ENCODE measurements at places on chromosomes 16 and 17.

DNA sequence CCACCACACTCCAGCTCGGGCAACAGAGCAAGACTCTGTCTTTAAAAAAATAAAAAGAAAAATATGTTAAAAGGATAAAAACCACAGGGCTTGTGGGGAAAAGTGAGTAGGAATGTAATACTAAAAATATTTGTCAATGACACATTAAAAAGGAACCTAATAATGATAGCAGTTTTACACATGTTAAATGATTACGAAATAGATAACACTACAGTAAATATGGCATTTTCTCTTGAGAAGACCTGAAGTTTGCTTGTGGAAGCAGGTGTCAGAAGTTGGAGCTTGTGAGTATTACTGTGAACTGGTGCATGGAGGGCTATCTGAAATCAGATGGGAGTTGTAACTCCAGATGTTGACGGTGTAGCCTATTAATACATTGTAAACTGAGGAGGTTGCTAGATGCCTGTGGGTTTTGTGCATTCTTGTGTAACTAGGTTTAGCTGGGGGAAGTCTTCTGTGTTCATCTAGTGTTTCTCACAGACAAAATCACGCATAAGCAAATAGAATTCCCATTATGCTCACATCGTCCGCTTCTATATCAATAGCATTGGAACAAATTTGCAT is 44.2 kb upstream of the CLEC18A start:
- DNase-seq: no peak

DNA sequence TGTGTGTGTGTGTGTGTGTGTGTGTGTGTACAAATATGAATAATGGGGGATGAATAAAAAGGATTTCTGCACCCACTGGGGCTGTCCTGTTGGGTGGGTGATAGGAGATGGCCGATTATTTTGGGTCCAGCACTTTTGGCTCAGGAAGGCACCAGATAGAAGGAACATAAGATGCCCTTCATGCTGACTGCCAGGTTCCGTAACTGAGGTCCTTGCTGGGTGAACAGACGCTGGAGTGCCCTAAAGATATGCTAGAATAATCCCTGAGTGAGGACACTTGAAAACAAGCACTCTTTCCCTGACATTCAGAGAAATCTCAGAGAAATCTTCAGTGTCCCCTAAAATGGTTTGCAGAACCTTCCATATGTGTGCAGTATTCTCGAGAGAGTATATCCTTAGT is 17.7 kb downstream of the IRX6 start:
- no peak for DNase-seq

GRCh38 chr16:59210955-59211541 is 476.9 kb upstream of the GOT2 start:
- no peak for DNase-seq

- DNase-seq: no peak
Measured at GRCh38 chr16:49494891-49495566, 121.4 kb downstream of the C16orf78 start.

- DNase-seq: peak; percentile 83
Measured at GRCh38 chr16:48365601-48366164, 19.5 kb downstream of the SIAH1 start.

- DNase-seq: no peak
Measured at GRCh38 chr17:29595107-29595942, 2.4 kb downstream of the ANKRD13B start.

DNA sequence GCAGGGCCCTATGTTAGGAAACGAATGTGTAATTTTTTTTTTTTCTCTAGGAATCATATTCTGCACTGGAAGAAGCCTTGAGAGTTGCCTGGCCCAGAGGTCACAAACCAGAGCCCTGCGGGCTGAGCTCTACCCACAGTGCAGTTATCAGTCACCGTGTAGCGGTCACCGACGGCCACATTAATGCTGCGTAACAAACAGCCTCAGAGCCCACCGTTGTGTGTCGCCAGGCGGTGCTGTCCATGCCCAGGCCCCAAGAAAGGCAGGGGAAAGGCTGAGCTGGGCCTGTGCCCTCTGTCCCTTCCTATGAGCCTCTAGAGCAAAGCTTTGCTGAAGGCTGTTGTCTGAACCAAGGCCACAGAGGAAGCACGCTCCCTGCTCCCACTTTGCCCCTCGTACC is 4.5 kb upstream of the LMF1 start:
- no peak for DNase-seq

GRCh38 chr16:64982581-64982980 is 139.3 kb downstream of the CDH11 start:
- DNase-seq: no peak

- DNase-seq: no peak
Measured at GRCh38 chr16:84357191-84357651, 11.1 kb upstream of the ATP2C2 start.

GRCh38 chr17:41103896-41104295 is 1.3 kb upstream of the KRTAP4-9 start:
- DNase-seq: no peak

DNA sequence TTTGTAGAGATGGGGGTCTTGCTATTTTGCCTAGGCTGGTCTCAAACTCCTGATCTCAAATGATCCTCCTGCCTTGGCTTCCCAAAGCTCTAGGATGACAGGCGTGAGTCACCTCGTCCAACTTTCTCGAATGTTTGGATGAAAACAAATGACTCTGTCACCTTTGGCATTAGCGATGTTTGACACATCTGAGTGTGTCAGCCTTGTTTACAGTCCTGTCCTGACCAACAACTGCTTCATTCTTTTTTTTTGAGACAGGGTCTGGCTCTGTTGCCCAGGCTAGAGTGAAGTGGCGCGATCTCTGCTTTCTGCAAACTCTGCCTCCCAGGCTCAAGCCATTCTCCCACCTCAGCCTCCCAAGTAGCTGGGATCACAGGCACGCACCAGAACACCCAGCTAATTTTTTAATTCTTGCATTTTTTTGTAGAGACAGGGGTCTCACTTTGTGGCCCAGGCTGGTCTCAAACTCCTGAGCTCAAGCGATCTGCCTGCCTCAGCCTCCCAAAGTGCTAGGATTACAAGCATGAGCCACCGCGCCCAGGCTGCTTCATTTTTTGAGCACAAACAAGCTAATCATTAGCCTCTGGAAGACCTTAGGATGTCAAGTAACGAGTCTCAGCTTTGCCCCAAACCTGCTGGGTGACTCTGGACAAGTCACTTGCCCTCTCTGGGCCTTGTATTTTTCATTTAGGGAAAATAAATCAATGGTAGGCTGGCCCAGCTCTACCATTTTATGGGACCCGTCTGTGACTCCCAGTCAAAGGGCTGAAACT is 7.4 kb downstream of the MYH11 start:
- DNase-seq: no peak

DNA sequence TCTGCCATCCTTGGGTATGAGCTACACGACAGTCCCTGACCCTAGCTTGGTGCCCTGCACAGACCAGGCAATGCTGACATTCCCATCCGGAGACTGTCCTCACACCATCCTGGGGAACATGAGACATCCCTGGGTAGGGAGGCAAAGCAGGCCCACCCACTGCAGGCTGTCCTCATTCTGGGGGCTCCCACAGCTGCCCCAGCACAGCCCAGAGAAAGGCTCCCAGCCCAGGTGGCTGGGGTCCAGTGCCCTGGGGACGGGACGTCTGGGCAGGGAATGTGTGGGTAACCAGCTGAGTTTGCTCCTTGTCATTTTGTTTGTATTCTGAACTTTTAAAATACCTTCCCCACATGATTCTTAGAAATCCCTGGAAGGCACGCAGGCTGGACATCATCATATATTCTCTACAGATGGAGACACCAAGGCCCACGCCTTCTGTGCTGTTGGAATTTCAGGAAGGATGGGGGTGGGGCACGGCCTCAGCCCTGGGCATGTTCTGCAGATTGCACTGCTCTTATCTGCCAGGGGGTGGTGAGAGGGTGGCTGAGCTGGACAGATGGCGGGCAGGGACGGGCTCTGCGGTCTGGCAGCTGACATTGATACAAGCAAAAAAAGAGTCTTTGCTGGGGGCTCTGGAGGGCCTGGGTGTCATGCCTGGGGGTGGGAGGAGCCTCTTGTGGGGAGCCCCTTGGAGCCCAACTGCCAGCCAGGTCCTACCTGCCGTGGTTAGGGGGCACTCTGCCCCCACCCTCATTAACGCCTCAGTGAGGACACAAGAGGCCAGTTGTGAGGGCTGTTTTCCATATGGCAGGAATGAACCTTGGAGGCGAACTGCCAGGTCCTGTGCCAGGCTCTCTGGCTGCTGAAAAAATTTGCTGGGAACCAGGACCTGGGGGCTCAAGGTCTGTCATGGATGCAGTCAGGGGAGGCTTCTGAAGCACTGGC is 28.4 kb downstream of the LRRC75A start:
- DNase-seq: no peak
